ENCODE measurements at places on chromosomes 13 and 19.

GRCh38 chr19:32241306-32241705, 104.1 kb upstream of the ZNF507 start:
- no peak for DNase-seq

DNA sequence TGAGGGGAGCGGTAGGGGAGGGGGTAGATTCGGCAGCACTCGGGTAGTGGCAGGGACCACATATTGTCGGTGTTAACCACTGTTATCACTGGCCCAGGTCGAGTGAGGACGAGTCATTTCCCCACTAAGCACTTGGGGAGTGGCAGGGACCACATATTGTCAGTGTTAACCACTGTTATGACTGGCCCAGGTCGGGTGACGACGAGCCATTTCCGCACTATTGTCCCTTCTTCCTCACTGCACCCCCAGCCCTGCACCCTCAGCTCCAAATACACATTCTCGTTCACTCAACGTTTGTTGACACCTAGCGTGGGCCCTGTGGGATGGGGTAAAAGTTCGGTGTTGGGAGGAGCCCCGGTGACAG, 467 bp upstream of the CLN5 start:
- DNase-seq = peak; percentile 27

- no peak for DNase-seq
Measured at GRCh38 chr19:16518061-16518460, 21.9 kb downstream of the C19orf44 start.

DNA sequence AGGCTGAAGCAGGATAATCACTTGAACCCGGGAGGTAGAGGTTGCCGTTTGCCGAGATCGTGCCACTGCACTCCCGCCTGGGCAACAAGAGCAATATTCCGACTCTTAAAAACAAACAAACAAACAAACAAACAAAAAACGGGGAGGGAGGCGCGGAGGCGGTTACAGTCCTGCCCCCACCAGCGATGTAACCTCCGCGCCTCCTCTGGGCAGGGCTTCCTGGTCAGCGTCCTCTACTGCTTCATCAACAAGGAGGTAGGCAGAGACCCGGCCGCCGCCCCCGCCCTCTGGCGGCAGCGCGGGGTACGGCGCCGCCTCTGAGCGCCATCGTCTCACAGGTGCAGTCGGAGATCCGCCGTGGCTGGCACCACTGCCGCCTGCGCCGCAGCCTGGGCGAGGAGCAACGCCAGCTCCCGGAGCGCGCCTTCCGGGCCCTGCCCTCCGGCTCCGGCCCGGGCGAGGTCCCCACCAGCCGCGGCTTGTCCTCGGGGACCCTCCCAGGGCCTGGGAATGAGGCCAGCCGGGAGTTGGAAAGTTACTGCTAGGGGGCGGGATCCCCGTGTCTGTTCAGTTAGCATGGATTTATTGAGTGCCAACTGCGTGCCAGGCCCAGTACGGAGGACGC, 10.2 kb downstream of the SNRPD2 start:
- DNase-seq = peak; percentile 82

- DNase-seq = no peak
Measured at GRCh38 chr13:99659866-99660554, 158.7 kb downstream of the TM9SF2 start.

- no peak for DNase-seq
Measured at GRCh38 chr19:56301886-56302620, 12.6 kb downstream of the ZSCAN5A start.

DNA sequence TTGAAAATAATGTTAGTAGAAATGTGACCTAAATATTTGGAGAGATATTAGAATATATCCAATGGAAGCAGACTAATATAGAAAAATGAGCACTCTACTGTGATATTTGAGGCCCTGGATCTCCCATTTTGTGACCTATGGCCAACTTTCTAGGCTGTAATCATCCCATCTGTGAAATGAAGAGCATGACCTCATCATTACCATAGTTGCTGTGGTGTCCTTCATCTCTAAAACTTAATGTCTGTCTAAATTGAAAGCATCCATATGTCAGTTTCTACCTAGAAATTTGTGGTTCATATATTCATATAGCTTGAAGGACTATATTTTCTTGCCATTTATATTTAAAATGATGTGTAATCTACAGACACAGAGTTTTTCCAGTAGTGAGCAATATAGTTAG, 41.6 kb downstream of the PAN3 start:
- DNase-seq = peak; percentile 46

DNA sequence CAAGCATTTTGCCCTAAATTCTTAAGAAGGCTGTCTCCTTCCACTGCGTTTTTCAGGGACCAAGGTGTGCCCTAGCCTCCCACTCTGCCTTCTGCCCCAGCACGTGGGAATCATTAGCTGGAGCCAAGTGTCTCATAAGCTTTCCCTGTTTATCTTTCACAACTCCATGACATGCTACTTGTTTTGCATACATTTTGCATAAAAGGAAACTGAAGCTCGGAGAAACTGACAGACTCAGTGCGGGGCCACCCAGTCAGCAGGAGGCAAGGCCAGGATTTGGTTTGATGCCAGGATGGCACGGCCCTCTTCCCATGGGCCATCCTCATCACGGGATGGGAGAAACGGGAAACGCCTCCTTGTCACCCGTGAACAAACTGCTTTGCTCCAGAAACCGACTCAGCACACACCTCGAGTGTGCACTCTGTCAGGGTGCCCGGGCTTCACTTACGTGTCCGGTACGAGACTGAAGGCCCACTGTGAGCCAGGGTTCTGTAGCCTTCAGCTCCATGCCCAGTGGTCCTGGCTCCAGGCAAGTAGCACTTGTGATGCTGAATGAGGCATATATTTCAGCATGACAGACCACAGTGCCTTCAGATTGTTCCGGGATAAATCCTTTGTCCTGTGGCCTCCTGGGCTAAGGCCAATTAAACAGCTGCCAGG, 9.6 kb downstream of the CEBPA start:
- peak; percentile 45 for DNase-seq

GRCh38 chr13:113560645-113561416, 23.7 kb upstream of the TFDP1 start:
- no peak for DNase-seq

DNA sequence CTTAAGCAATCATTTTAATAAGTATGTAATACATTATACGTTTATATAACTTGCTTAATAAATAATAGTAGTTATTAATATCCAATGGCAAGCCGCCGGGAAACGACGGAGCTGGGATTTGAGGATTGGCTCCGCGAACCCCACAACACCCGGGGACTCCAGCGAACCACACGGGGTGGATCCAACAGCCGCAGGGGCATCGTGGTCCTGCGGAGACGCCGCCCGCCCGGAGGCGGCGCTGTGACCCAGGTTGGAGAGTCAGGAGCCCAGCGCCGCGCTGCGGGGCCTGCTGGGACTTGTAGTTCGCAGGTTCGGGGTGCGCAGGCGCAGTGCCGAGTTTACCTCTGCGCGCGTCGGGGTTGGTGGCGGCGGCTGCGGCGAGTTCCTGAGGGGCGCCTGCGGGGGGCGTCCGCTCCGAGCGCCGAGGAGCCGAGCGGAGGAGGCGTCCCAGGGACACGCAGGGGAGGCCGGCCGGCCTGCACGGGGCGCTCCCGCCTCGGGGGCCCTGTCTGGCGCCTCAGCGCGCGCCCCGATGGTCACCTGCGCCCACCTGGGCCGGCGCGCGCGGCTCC, at the start of gene ZNF554:
Gene ZNF554, plus strand, starts transcription at position 329 of the 572 bp plus-strand sequence. Its CDS starts 204 bp downstream, at position 533.
- DNase-seq = peak; percentile 96

DNA sequence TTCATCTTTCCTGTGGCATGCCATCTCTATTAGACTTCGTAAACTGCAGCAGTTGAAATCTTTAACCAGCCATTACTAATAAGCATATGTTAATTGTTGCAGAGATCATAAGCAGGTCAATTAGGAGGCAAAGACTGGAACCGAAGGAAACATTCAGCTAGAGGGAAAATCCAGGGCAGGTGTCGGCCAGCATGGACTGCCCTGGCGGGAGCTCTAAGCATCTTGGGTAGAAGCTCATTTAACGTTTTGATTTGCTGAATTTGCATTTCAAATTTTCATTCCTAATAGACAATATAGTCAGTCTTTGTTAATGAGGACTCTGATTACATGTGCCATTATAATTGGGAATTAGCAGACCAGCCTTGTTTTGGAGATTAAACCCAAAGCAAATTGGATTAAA, 238.6 kb downstream of the POU4F1 start:
- no peak for DNase-seq

- DNase-seq = no peak
Measured at GRCh38 chr13:91319996-91320395, 27.5 kb upstream of the MIR17HG start.

DNA sequence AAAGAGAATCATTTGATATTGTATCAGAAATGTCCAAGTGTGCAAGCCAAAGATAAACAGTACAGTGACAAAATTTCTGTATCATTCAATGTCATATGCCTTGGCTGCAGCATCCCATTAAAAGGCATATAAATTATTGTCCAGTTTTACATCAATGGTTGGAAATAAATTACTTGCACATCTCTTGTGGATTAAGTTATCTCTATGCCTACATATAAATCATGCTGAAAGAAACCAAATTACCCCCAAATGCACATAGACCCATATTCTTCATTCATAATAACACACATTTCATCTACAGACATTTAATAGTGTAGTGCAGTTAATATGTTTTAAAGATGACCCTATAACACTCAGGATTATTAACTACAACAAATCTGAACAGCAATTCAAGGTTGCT, 1415.7 kb upstream of the PCDH9 start:
- DNase-seq = no peak
